CD8-positive, alpha-beta T cell (primary cell): ENCODE measurements at places on chromosomes 1 and 21.

DNA sequence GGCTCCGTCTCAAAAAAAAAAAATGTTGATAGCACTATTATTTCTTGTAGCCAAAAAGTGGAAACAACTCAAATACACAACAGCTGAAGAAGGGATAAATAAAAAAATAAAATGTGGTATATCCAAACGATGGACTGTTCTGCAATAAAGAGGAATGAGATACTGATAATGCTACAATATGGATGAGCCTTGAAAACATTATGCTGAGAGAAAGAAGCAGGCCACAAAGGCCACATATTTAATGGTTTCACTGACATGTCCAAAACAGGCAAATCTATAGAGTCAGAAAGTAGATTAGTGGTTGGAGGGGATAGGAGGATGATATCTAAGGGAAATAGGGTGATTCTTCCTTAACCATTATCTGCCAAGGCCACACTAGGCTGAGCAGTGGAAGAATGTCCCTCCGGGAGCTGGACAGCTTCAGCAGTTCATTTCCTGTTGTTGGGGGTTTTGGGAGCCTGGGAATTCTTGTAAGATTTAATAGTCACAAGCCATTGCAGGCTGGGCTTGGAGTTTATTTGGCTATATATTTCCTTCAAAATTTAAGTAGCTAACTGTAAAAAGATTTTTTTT, 53.5 kb downstream of the ST3GAL3 start:
- no peak for DNase-seq

- no peak for DNase-seq
These were observed 6.1 kb upstream of the IGFN1 start for GRCh38 chr1:201184307-201185122.

DNA sequence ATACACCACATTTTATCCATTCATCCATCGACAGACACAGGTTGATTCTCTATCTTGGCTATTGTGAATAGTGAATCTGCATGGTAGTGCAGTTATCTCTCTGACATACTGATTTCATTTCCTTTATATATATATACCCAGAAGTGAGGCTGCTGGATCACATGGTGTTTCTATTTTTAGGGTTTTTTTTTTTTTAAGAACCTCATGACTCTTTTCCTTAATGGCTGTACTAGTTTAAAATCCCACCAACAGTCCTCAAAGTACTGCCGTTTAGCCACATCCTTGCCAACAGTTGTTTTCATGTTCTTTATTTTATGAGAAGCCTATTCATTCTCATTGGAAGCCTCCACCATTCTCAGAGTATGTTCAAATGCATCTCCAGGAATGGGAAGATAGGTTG, 258.7 kb upstream of the SNX7 start:
- no peak for DNase-seq

- DNase-seq: no peak
These were observed 1.9 kb upstream of the ITPKB start for GRCh38 chr1:226741009-226741408.

GRCh38 chr1:235287208-235287882, 40.6 kb downstream of the ARID4B start:
- DNase-seq: no peak

GRCh38 chr1:39268112-39268581, 63.7 kb downstream of the MACF1 start:
- no peak for DNase-seq

- no peak for DNase-seq
These were observed 99.1 kb downstream of the CLEC20A start for GRCh38 chr1:178397678-178398077.

- DNase-seq: no peak
These were observed at the start of gene PLA2G4A for GRCh38 chr1:186828611-186829454. Gene PLA2G4A, plus strand, starts transcription at chr1:186828949. Its CDS starts 25,406 bp downstream, at chr1:186854355.

DNA sequence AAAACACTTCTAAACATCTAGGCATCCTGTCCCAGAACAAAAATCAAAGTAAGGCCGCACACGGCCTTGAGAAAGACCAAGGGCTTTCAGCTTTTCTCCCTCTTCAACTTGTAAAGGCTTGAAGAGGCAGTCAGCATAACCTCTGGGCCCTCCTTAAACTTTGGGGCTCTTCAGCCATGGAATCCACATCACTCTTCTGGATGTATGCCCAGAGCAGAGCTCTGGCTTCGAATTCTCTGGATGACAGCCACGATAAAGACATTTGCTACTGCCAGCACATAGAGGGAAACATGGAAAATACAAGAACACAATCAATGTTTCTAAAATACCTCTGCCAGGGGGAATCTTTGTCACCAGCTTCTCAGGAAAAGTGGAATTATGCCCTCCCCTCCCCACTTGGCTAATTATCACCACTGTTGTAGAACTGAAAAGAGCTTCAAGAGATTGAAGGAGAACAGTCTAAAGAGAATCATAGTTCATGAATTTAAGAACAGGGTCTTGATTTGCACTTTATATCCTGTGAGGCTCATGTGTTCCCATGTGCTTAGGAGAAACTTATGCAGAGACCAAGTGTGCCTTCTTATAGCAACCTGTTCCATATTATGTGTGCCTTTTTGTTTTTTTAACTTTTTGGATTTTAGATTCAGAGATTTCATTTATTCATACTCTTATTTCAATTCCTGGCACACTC, 39.0 kb upstream of the DPT start:
- DNase-seq: no peak
